ENCODE measurements at places on chromosomes 11 and 22. TPM values are rescaled to one million over a fixed set of nuclear protein-coding genes. Genes with fewer than 3 reads are reported as not detected.

Gene FAM181B
- 0.25 TPM for total RNA-seq

GRCh38 chr11:60987577-60988277 lies 16.2 kb downstream of the CD6 start:
- no peak for DNase-seq

GRCh38 chr11:117220999-117221774 lies 10.7 kb downstream of the PCSK7 start:
- peak; percentile 82 for DNase-seq

Gene PKDREJ
- total RNA-seq: 0.09 TPM

Gene PLAAT5
- total RNA-seq: 0.18 TPM

- no peak for DNase-seq
Measured at GRCh38 chr11:47609675-47610074, 15.5 kb upstream of the C1QTNF4 start.

GRCh38 chr11:72613977-72614376 lies 60.2 kb downstream of the PDE2A start:
- DNase-seq: no peak

Measured in fibroblast of the aortic adventitia (primary cell).